Activated T-cell treated with anti-CD3 and anti-CD28 coated beads, Interleukin-2, amount 50 U/mL, for 48 hours (primary cell): ENCODE measurements at places on chromosomes 3 and 15.

GRCh38 chr15:60316961-60317360 lies 80.8 kb downstream of the ANXA2 start:
- DNase-seq = no peak

GRCh38 chr3:148930752-148931151 lies 60.6 kb upstream of the GYG1 start:
- no peak for DNase-seq

- no peak for DNase-seq
Observed at GRCh38 chr3:152459572-152459971, 190.8 kb downstream of the MBNL1 start.

GRCh38 chr3:58064923-58065638 lies 56.9 kb downstream of the FLNB start:
- no peak for DNase-seq

DNA sequence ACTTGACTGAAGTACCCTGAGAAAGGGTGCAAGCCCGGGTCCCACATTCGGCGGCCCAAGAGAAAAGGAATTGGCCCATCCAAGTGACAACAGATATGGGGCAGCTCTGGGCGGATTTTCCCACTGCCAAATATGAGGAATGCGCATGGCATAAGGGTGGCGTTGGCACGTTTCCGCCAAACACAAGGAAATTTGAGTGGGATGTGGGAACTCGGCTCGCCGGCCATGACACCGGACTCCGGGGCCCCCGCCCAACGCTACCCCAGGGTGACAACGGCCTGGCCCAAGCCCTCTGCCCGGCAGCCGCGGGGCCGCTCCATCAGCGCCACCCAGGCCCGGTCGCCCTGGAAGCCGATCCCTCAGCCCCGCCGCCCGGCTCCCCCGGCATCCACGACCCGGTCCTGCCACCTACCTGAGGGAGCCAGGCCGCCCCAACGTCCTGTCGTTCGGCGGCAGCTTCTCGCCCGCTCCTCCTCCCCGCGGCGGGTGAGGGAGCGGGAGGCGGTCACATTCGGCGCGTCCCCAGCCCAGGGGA lies 449 bp downstream of the RAF1 start:
- DNase-seq = peak; percentile 51

- no peak for DNase-seq
Observed at GRCh38 chr15:99326235-99326634, 75.0 kb downstream of the LRRC28 start.

DNA sequence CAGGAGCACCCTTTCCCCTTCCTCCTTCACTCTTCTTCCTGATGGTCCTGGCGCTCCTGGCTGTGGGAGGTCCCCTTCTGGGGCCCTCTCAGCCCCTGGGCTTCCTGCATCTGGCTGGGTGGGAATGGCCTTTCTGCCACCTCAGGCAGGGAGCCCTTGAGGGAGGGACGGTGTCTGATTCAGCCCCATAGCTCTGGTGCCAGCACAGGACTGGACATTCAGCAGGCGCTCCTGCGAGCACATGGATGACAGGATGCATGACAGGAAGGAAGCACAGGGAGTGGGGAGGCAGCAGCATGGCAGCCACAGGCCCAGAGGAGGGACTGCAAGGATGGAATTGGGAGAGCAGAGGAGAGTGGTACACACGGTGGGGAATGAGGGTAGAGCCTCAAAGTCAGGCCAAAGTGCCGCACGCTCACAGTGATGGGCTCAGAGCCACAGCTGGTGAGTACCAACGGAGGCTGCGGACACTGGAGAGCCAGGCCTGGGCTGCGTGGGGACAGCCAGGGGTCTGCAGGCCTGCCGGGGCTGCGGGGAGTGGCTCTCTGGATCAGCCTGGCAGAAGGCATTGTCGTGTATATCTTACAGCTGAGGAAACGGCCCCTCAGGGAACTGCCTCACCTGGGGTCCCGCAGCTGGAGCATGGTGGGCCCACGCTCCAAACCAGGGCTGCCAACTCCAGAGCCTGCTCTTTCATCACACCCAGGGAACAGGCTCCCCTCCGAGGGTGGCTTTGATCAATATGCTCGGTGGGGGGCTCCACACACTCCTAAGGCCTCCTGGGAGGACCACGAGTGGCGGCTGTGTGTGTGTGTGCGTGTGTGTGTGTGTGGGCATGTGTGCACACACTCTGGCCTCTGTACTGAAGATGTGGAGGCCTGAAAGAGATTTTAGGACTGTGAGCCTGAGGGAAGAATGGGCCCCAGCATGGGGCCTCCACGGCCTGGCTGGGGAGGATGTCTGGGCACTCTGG lies 51.4 kb upstream of the CTSH start:
- DNase-seq = no peak

GRCh38 chr3:17738921-17739320 lies 3.5 kb downstream of the TBC1D5 start:
- DNase-seq = no peak

DNA sequence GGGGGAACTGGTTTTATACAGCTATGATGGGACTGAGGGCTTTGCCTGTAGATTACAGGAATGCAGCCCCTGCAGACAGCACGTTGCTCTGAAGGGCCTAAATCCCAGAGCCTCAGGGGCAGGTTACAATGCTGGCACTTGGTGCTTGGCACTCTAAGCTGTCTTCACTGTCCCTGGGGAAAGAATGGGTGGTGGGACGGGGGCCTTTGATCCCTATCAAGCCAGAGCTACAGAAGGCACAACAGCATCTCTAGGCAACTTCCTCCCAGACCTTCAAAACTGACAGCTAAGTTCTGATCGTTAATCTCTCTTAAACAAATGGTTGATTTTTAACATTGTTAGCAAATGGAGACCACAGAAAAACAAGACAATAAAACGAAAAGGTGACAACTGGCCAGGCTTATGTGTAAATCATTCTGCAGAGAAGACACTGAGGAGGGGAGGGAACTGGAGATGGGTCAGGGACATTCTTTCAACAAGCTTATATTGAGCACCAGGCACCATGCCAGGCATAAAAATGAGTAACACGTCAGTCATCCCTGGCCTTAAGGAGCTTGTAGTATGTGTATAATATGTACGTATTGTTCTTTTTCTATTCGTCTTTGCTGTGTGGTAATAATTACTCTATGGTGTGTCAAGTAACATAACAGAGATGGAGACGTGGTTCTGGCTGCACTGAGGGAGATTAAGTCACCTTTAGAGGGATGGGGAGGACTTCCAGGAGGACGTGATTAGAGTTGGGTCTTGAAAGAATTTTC lies 49.1 kb downstream of the CA12 start:
- no peak for DNase-seq

DNA sequence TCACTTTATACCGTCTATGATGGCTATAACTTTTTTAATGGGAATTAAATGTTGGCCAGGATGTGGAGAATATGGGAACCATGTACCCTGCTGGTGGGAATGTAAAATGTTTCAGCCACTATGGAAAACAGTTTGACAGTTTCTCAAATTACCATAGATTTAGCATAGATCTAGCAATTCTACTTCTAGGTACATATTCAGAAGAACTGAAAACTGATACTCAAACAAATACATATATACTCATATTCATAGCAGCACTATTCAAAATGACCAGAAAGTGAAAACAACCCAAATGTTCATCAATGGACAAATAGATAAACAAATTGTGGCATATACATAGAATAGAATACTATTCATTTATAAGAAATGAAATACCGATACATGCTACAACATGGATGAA lies 539.4 kb downstream of the IGSF11 start:
- DNase-seq = no peak

GRCh38 chr3:187533797-187534196 lies 136.4 kb downstream of the SST start:
- DNase-seq = no peak

GRCh38 chr15:101329867-101330380 lies 34.9 kb upstream of the SNRPA1 start:
- DNase-seq = no peak

DNA sequence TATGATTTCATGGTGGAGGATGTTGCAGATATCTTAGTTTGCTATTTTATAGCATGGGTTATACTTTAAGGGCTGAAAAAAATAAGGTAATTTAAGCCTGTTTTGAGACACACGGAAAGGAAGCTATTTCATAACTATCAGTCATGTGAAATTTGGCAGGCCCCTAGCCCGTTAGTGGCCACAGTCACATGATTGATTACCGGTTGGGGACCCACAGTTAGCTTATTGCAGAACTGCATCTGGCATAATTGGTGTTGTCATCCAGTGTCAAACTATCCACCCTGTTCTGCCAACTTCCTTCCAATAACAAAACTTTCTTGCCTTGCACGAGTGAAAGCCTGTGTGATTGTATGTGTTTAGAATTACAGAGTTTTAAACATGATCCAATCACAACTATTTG lies 35.2 kb downstream of the FNDC3B start:
- DNase-seq = no peak

- no peak for DNase-seq
Observed at GRCh38 chr3:11145888-11146287, 8.4 kb upstream of the HRH1 start.

GRCh38 chr3:188108703-188109412 lies 45.1 kb upstream of the LPP start:
- no peak for DNase-seq

DNA sequence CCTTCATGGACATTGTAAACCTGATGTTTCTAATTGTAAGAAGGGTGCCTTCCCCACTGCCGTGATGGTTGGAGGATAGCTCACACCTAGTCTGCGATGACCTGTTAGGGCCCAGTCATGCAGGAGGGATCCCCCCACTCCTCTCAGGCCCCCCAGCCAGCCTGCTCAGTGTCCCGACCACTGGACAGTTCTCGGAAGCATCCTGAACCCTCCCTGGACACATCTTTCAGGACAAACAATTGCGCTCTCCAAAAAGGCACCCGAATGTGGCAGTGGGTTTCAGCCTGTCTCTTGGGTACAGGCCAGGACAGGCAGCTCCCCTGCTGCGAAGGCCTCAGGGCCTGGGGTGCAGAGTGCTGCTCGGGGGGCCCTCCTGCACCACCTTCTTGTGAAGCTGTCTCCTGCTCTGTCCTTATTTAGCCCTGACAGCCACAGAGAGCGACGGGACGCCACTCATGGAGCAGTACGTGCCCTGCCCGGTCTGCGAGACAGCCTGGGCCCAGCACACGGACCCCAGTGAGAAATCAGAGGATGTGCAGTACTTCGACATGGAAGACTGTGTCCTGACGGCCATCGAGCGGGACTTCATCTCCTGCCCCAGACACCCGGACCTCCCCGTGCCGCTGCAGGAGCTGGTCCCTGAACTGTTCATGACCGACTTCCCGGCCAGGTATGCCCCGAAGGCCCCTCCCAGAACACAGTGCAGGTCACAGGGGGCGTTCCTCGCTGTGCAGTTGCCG lies 132.3 kb downstream of the LRRK1 start:
- peak; percentile 4 for DNase-seq

GRCh38 chr3:128316481-128316891 lies 150.2 kb downstream of the DNAJB8 start:
- peak; percentile 55 for DNase-seq

- no peak for DNase-seq
Observed at GRCh38 chr3:128351546-128351945, 115.1 kb downstream of the DNAJB8 start.

DNA sequence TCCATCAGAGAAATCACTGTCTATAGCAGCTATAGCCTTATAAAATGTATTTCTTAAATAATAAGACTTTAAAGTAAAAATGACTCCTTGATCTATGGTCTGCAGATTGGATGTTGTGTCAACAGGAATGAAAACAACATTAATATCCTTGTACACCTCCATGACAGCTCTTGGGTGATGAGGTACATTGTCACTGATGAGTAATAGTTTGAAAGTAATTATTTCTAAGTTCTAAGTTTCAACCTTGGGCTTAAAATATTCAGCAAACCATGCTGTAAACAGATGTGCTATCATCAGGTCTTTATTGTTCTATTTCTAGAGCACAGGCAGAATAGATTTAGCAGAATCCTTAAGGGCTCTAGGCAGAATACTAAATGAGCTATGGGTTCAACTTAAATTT lies 568.2 kb upstream of the BCHE start:
- DNase-seq = no peak
